HT-29 (cell line): ENCODE measurements at places on chromosomes 2 and 18. TPM values are rescaled to one million over a fixed set of nuclear protein-coding genes. Genes with fewer than 3 reads are reported as not detected.
A peak's percentile ranks its signal among the peaks of the same experiment; 100 is the strongest.

- DNase-seq, result no peak
Observed at GRCh38 chr2:166372046-166372445, 3.7 kb downstream of the SCN9A start.

- DNase-seq, result no peak
Observed at GRCh38 chr2:160310118-160310828, 110.2 kb upstream of the ITGB6 start.

- no peak for DNase-seq
Observed at GRCh38 chr2:32166115-32166574, 481 bp downstream of the SLC30A6 start.

GRCh38 chr2:99846462-99847107 lies 295.8 kb downstream of the AFF3 start:
- no peak for DNase-seq

GRCh38 chr2:219002395-219003266 lies 9.4 kb upstream of the CRYBA2 start:
- DNase-seq, result peak; percentile 79

GRCh38 chr2:164786787-164787186 lies 54.8 kb downstream of the COBLL1 start:
- DNase-seq, result no peak

DNA sequence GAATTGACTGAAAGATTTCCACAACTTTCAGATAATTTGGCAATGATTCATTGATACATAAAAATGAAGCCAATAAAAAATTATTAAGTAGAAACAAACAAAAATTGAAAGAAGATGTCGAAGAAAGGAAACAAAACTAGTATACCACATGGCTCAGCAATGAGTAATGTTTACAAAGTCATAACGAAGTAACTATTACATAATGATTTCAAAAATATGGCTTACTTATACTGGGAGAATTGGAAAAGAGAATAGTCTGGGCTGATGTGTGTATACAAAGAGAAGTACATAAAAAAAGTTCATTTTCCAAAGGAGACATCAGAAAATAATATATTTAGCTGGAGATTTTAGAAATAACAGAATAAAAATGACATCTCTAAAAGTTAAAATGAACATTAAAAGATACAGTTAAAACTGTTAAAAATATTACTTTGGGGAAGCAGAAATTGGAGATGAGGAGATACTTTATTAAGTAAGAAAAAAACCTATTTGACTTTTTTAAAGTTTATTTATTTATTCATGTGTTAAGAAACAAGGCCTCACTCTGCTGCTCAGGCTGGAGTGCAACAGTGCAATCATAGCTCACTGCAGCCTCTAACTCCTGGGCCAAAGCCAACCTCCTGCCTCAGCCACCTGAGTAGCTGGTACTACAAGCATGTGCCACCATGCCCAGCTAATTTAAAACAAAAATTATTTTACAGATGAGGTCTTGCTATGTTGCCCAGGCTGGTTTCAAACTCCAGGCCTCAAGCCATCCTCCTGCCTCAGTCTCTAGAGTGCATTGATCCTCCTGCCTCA lies 409.7 kb upstream of the PIK3C3 start:
- DNase-seq, result no peak

GRCh38 chr2:107936433-107937359 lies 49.6 kb upstream of the SLC5A7 start:
- peak; percentile 50 for DNase-seq

- no peak for DNase-seq
Observed at GRCh38 chr2:28344756-28345373, 47.8 kb upstream of the FOSL2 start.

GRCh38 chr2:133884739-133885381 lies 316.6 kb upstream of the NCKAP5 start:
- no peak for DNase-seq

- peak; percentile 48 for DNase-seq
Observed at GRCh38 chr18:811182-811891, 705 bp downstream of the YES1 start.

CXCR1 gene
- total RNA-seq, result not detected in 2 replicates

MAPK4 gene
- total RNA-seq, result not detected in 2 replicates

DNA sequence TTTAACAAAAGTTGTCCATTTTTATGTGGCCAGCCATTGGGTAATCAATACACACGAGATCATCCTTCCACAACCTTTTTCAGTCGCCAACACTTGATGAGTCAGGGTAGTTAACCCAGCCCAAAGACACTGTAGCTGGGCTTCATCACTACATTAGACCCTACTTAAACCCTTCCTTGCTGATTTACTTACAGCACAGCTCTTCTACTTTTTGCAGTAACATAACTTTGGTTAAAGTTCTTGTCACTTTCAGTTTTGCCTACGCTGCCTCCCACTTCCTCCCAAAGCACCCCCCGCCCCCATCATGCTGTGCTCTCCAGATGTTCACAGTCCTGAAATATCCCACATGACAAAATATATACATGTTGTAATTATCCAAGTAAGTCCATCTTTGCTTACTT lies 103.6 kb downstream of the CDK15 start:
- DNase-seq, result no peak

DNA sequence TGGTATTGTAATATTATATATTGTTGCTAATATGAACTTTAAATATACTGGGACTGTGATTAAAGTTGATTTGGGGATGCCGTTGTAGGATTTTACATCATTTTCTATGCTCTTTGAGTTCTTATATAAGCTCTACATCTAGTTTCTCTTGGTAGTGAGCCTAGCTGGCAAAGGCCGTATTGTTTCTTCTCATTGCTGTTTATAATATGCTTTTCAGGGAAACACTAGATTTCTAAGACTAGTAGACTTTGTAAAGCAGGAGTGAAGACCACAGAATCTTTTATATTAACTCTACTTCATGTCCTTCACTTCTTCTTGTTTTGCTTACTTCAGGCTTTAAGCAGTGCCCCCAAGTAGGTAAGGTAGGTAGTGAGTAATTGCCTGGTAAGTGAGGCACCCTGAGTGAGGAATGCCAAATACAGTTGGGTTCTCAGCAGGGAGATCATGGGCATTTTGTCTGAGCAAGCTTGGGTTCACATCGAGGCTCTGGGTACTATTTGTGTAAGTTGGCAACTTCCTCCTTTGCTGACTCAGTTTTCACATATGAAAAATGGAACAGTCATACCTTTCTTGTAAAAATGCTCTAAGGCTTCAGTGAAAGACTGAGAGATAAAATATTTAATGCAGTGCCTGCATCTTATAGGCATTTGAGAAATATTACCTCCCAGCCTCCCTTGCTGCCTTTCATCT lies 96.4 kb downstream of the RNF144A start:
- no peak for DNase-seq

GRCh38 chr2:213766062-213766461 lies 481.8 kb downstream of the SPAG16 start:
- DNase-seq, result no peak

- no peak for DNase-seq
Observed at GRCh38 chr2:205133544-205133943, 548.8 kb upstream of the NRP2 start.

GRCh38 chr2:211498551-211499205 lies 942.3 kb downstream of the CPS1 start:
- DNase-seq, result no peak

RAX gene
- total RNA-seq, result not detected in 2 replicates

GRCh38 chr2:138814123-138814898 lies 34.1 kb upstream of the NXPH2 start:
- DNase-seq, result peak; percentile 33

MGAT4A gene
- total RNA-seq, result 0.91 and 3.1 TPM in 2 replicates

- DNase-seq, result no peak
Observed at GRCh38 chr2:67986258-67986657, 76.5 kb downstream of the C1D start.

DNA sequence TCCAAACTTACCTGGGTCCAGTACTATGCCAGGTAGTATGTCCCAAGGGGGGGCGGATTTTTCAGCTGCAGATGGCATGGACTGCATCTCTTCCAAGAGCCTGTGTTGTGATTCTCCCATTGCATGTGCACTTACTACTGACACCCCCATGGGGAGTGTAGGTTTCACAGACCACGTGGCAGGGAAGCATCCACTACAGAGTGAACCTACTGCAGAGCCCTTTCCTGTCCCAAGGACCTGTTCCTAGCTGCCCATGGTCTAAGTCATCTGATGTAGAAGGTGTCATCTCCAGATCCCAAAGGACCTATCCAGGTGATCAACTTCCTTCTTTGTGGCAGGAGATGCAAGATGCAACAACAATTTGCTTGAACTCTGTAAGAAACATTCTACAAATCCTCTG lies 9.9 kb upstream of the SULT1C3 start:
- no peak for DNase-seq

ARHGAP15 gene
- not detected in 2 replicates for total RNA-seq
